ENCODE measurements at places on chromosomes 6 and 20.

GRCh38 chr6:121581327-121581726, 145.9 kb downstream of the GJA1 start:
- no peak for DNase-seq

DNA sequence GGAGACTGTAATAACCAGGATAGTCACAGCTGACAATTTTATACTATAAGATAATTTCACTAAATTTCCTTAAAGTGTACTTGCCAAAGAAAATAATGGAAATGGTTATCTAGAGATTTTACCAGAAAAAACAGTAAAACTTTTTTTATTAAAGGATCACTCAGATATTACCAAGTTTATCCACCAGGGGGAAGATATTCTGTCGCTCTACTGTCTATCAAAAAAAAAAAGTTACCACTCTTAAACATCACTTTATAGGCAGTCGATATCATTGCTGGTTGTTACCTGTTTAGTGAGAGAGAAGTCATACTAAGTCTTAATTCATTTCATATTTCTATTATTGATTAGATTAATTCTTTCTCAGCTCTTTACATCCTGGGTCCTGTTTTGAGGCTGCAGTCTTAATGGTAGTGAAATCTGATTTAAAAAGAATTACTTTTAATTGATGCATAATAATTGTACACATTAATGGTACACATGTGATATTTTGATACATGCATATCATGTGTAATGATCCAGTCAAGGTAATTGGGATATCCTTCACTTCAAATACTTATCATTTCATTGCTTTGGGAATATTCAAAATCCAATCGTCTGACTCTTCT, 18.9 kb downstream of the L3MBTL3 start:
- DNase-seq: peak; percentile 26

GRCh38 chr6:14881398-14881797, 364.5 kb upstream of the JARID2 start:
- no peak for DNase-seq

DNA sequence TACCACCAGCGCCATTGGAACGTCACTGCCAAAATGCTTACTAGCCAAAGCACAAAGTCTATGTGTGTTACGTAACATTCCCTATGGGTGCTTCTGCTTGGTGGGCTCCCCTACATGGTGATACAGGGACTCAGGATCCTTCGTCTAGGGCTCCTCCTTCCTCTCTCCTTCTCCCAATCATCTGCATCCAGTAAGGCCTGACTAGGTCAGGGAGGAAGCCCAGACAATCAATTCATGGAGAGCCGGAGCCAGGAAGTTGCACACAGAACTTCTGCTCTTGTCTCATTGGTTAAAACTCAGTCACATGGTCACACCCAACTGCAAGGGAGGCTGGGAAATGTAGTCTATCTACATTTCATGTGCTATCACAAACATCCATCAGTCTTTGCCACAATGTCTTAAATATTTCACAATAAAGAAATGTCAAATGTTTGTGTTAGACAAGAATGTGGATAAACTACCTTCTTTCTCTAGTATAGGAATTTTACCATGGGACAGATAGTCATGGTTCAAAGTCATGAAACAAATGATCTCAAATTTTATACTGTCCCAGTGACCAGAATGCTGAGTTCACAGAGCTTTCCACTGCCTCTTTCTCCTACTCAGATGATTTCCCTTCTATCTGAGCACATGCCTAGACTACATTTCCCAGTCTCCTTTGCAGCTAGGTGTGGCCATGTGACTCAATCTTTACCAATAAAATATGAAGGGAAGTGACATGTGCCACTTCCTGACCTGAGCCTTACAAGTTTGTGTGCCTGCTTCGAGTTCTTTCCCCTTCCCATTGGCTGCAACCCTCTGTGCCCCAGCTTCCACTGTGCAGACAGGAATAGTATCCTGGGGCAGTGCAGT, 9.3 kb upstream of the KCNK15 start:
- peak; percentile 33 for DNase-seq

DNA sequence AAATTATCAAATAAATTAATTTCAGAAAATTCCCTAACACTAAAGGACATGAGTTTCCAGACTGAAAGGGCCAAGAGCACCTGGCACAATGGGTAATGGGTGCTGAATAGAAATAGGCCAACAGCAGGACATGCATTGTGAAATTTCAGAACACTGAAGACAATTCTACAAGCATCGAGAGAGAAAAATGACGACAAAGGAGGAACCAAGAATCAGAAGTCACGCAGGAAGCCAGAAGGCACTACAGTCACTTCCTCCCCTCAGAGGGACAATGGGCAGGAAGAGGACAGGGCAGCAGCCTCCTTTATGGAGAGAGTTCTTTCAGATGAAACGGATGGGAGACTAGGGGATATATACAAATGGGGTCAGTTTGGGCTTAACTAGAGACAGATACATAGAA, 29.6 kb downstream of the PCNA start:
- no peak for DNase-seq

- no peak for DNase-seq
These were observed 10.7 kb downstream of the TRAM2 start for GRCh38 chr6:52566201-52566600.

GRCh38 chr20:48760403-48760983, 67.3 kb downstream of the PREX1 start:
- DNase-seq: peak; percentile 84

DNA sequence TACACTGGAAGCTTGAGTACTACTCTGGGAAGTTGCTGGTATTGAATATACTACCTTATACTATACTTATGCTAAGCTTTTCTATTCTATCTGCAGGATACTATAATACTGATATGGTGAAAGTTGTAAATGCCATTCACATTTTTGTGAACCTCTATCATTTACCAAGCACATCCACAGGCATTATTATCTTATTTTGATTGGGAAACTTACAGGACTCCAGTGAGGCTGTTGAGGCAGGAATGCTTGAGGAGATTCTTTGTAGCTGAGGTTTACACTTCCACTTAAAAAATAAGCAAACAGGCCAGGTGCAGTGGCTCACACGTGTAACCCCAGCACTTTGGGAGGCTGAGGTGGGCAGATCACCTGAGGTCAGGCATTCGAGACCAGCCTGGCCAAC, 442.9 kb downstream of the QKI start:
- no peak for DNase-seq

GRCh38 chr6:84161190-84161589, 66.3 kb downstream of the CEP162 start:
- DNase-seq: no peak

DNA sequence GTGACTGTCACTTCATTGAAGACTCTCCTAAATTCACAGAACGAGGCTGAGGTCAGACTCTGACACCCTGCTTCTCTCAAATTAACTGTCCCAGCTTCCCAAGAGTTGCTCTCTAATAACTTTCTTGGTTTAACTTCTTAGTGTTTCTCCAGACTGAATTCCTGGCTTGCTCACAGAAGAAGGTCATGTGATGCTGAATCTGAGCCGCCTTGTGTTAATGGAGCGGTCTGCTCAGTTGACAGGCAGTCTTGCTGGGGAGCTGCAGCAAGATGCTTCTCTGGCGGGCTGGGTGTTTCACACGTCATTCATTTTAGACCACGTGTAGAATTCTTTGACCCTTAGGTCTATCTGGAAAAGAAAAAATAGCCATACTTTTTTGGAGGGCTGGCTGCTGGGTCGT, 107.3 kb downstream of the FOXO3 start:
- no peak for DNase-seq

DNA sequence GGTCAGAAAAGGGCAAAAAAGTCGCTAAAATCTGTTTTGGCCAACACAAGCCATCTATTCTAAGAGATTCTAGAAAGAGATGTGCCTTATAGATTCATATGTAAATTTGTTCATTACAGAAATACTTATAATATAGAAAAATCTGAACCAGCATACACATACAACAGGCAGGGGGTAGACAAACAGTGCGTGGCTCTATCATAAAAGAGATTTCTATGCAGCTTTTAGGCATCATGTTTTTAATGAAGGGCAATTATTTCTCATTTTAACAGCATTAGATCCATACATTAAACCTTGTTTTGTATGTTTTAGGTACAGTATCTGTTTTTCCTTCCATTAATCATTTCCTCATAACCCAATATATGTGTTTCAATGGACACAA, 664 bp downstream of the BTN3A3 start:
- no peak for DNase-seq

DNA sequence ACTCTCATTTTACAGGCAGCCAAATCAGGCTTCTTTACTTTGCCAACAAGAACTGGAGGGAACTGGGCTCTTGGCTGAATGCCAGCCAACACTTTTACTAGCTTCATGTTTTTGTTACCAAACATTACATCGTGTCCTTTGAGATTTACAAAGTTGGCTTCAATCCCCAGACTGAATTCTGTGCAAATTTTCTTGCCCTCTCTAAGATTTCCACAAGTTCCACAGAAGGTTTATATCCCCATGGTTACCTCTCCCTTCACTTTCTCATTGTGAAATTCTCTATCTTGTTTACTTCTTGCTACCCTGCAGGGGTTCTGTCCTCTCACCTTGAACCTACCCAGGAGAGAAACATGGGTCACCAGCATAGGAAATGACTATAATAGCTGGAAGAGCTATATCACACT, 37.6 kb upstream of the PLCB1 start:
- no peak for DNase-seq

DNA sequence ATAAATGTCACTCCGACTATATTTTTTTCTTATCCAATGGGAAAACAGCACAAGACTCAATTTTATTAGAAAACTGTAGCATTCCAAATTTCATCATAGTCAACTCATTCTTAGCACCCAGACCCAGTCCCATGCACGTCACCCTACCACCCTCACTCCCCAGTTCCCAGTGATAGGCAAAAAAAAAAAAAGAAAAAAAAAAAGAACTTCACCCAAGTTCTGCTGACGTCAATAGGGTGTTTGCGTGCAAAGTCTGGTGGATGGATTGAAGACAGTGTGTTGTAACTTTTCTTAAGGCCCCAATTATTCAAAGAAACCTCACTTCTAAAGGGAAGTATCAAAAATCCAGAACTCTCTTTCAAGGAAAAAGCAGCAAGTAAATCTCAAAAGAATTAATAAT, 213.9 kb upstream of the PRDM1 start:
- DNase-seq: no peak

GRCh38 chr20:41047975-41048305, 19.3 kb downstream of the TOP1 start:
- no peak for DNase-seq

Measured in CD4-positive, alpha-beta memory T cell (primary cell).